CD4-positive, alpha-beta T cell treated with Interleukin-6 for 4 hours (primary cell): ENCODE measurements at places on chromosomes 12 and 14.

DNA sequence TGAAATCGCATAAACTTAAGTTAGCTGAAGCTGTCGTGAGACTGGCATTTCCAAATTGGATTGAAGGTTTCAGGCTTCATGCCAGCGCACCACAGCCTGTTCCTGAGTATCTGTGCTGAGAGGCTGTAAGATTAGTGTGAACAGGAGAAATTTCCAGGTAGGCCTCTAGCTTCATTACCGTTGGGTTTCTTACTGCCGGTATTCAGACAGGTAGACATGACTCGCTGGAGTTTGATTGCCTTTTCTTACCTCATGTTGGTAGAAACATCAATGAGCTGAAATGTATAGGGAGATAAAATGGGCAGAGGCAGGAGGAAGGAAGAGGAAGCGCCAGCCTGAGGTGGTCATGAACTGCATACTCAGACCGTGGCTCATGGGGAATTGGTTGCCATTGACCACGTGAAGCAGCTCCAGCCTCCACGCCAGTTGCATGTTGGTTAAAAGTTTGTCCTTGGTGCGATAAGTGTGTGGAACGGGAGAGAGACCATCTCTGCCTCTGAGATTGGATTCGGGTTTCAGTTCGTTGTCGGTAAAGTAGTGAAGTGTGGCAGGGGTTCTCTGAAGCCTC lies 42.3 kb upstream of the MMP17 start:
- no peak for DNase-seq

DNA sequence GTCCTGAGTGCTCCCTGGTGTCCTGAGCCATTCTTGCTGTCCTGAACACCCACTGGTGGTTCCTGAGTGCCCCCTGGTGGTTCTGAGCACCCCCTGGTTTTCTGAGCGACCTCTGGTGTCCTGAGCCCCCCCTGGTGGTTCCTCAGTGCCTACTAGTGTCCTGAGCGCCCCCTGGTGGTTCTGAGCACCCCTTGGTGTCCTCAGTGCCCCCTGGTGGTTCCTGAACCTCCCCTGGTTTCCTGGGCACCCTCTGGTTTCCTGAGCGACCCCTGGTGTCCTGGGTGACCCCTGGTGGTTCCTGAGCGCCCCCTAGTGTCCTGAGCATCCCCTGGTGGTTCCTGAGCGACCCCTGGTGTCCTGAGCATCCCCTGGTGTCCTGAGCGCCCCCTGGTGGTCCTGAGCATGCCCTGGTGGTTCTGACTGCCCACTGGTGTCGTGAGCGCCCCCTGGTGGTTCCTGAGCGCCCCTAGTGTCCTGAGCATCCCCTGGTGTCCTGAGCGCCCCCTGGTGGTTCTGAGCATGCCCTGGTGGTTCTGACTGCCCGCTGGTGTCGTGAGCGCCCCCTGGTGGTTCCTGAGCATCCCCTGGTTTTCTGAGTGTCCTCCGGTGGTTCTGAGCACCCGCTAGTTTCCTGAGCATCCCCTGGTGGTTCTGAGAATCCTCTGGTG lies 473.1 kb downstream of the TMEM121 start:
- peak; percentile 84 for DNase-seq

- no peak for DNase-seq
Measured at GRCh38 chr14:105852378-105853088, 326.1 kb downstream of the TMEM121 start.

DNA sequence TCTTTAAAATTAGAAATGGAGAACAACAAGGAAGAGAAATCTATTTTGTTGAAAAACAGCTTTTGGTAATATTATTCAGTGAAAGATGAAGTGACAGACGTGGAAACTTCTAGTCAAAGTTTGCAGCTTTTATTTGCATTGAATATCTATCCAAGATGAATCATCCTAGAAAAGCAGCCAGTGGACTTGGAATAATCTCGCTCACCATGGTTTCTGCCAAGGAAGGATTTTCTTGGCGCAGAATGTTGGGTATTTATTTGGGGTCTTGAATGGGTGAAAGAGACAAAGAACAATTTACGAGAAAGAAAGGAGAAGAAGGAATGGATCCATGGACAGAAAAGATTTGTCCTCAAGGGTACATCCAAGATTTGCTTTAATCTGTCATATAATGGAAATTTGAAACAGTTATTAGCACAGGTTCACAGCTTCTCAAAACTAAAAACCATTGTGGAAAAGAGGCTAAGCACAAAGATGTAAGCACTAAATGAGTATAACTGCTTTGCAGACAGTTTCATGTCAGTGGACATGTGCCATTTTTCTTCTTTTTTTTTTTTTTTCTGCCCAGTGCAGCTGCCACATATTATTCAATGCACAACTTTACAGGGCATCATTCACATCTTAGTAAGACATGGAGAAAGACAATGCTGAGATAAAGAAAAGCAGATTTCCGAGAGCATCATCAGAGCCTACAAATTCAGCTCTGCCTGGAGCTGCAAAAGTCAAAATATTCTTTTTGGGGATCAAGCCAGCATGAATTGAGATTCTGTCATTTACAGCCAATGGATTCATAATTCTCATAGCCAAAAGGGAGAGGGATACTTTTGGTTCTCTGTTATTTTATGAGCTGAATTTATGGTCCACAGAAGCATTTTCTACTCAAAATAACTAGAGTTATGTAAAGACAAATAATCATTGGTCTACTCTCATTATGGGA lies 333.7 kb downstream of the DAD1 start:
- no peak for DNase-seq

GRCh38 chr12:30188602-30189326 lies 405.0 kb upstream of the TMTC1 start:
- no peak for DNase-seq

DNA sequence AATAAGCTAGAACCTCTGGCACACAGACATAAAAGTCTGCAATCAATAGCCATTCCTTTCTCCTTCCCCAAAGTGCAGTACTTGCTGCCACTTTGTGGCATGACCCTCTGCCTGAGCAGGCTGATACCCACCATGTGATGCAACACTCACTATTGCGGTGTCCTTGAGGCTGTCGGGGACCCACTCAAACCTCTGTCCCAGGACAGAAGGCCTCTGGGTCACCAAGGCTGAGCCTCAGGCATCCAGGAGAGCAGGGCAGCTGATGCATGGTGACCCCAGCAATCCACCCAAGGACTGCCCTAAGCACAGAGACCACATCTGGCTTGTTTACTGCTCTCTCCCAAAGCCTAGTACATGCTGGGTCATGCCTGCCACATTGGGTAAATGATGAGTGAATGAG lies 114.2 kb downstream of the DPF3 start:
- DNase-seq, result no peak

- no peak for DNase-seq
Measured at GRCh38 chr12:116397148-116397547, 119.7 kb upstream of the MED13L start.

DNA sequence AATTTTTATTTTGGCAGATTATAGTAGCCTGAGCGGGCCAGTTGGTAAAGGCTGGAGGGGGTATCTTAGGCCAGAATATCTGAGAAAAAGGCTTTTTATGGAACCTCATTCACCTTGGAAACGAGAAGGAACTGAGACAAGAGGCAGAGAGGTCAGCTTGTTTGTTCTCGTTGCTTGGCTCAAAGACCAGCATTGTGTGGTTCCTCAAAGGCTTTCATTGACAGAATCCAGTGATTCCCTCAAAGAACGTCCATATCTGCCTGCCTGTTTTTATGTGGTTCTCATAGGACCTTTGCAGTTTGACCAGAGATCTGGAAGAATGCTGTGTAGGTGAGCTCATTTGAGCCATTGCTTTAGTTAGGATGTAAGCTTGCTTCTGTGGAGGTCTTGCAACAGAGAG lies 117.3 kb downstream of the CFAP54 start:
- DNase-seq, result no peak
